ENCODE measurements at places on chromosomes 12 and 14.
A peak's percentile ranks its signal among the peaks of the same experiment; 100 is the strongest.

DNA sequence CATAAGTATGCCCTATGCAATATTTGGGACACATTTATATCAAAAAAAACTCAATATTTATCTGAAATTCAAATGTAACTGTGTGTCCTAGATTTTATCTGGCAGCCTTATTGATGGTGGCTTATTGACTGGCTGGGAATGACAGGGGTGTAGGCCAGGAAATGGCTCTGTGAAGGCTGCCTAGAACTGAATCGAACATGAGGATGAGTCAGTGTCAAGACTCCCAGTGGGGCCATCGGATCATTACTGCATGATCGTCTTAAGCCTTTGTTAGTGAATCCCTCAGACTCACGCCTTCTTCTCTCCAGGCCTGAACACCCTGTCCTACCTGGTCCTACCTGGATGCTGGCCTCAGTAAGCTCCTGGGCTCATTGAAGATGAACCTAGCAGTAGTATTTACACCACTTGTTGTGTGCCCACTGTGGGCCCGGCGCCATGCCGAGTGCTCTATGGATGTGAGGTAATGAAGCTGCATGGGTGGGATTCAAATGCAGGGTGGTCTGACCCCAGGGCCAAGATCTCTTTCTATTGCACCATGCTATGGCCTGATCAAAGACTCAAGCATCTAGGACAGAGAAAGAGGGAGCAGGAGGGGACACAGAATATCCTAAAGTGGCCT, 21.0 kb upstream of the FAIM2 start:
- no peak for DNase-seq

DNA sequence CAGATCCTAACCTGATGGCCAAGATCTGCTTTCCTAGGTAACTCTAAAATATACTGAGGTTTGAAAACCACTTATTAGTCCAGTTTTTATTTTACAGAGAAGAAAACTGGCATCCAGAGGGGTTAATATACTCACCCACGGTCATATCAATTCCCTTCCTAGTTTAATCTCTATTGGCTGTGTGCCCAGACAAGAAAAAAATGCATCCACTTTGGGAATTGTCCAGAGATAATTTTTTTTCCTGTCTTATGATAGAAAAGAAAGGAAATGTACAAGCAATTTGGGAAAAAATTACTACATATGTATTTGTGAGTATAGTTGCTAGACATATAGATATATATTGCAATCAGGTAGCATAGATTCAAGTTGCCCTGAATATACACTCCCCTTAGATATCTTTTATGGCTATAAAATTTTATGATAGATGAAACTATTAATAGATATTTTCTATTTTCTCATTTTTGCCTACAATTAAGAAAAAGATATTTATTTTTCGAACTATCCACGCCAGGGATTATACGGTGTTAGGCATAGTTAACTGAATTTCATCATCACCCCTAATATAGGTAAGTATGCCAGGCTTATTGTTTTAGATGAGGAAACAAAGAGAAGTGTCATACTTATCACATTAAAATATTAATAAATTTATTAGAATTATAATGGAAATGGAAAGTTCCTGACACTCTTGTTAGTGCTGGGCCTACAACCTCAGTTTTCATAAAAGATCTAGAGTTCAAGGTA, 100.5 kb upstream of the SLC38A2 start:
- DNase-seq: no peak

DNA sequence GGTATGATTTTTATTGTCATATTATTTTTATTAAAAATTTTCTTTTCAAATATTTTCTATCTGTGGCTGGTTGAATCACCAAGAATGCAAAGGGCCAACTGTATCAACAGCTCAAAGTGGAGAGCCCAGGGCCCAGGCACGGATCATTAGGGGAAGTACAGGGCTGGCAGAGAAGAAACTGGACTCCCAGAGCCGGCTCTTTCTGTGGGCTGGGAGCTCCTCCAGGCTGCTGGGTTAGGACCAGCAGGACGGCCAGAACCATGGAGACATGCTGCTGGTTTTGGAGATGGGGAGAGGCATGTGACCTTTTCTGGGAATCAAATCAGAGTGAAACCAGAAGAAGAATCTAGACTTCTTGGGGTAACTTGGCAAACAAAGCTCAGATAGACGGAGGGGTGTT, 220.5 kb downstream of the CACNA1C start:
- no peak for DNase-seq

DNA sequence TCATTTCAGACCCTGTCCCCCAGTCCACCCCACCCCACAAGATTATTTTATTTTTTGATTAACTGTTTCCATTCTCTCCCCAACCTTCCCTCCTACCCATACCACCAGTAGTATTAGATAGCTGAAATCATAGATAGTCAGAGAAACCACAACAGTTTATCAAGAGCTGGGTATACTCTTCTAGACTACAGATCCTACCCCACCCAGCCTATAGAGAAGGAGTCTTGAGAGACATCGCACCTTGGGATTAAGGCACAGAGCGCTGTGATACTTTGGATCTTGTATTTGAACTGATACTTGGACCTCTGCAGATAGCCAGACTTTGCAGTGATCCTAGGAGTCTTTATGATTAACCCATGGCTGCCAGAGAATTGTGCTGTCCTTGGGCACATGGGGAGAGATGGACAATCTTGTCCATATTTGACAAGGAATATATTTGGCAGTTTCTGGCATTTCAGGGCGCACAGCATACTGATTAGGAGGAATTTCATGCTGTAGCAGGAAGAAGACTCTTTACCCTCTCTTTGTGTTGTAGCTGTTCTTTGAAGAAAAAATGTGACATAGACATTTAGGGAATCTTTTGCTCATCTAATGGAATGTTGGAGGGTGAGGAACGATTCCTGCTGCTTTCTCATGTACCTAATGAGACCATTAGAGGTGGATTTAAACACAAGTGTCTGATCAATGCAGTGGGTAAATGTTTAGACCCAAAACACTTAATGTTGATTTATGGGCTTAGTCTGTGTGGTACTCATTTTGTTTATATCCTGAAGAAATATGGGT, 982 bp downstream of the RBMS2 start:
- DNase-seq: no peak

DNA sequence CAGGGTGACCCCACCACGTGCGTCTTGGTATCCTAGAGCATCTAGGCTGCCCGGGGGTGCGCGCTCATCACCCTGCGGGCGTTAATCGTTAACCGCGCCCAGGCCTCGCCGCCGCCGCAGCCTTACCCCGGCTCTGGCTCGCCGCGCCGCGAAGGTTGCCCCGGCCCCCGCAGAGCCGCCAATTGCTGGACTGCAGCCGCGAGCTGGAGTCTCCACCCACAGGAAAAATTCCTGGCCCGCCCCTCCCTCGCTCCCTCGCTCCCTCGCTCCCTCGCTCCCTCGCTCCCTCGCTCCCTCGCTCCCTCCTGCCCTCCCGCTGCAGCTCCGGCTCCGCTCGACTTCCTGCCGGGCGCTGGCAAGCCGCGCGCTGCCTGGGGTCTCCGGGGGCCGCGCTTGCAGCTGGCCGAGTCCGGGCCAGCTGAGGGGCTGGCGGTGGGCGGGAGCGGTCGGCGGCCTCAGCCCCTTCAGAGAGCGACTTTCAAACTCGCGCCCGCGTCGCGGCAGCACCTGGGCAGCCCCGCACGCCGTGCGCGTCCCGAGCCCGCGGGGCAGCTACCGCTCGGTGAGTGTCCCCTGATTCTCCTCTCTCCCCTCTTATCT, at the start of gene PLEKHG3:
Gene PLEKHG3, plus strand, starts transcription at position 282 of the 600 bp plus-strand sequence. CDS start 23,208 bp downstream, outside the sequence.
- no peak for DNase-seq

DNA sequence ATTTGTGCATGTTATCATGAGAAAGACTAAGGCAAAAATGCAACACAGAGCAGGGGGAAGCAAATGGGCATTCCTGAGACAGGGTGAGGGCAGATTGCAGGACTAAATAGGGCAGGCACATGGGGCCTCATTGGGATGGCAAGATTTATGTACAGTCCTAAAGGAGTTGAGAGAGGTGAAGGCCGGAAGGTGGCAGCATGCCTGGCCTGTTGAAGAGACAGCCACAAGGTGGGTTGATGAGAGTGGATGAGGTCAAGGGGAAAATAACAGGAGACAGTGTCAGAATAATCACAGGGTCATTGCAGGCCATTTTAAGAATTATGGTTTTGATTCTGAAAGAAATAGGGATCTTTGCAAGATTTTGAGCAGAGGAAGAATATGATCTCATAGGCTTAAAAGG, 21.0 kb downstream of the PAH start:
- DNase-seq: no peak

GRCh38 chr12:122021822-122022392, at the start of gene BCL7A:
TSS of gene BCL7A (plus strand) at chr12:122021884. CDS start at chr12:122022092, 208 bp downstream.
- peak; percentile 37 for DNase-seq

- DNase-seq: no peak
Observed at GRCh38 chr14:79881299-79881698, 330.0 kb downstream of the DIO2 start.
